ENCODE measurements at places on chromosomes 16 and 17. TPM values are rescaled to one million over a fixed set of nuclear protein-coding genes. Genes with fewer than 3 reads are reported as not detected.

DNA sequence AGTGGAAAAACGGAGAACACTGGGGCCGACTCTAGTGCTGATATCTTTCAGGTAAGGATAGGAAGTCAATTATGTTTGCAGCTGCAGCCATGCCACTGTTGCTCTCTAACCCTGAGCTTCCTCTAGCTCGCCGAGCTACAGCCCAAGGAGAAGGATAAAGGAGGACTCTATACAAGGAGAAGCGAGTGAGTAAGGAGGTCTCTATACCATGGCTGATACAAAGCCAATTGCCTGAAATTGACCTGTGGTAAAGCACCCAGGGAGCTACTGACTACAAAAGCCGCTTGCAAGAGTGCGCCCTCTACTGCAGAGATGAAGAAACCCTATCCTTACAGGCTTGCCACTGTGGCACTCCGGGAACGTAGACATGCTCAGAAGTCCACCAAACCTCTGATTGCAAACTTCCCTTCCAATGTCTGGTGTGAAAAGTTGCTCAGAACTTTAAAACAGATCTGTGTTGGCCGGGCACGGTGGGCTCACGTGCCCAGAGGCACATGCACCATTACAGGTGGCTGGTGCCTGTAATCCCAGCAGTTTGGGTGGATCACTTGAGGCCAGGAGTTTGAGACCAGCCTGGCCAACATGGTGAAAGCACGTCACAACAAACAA is 10.8 kb upstream of the SLC46A1 start:
- H3K36me3 ChIP-seq, result no peaks in the 10 kb centered on the region
- no peak overlapping the region for H3K27ac ChIP-seq
- no peaks in the 10 kb centered on the region for H3K4me1 ChIP-seq
- peak; percentile 81 for DNase-seq

DNA sequence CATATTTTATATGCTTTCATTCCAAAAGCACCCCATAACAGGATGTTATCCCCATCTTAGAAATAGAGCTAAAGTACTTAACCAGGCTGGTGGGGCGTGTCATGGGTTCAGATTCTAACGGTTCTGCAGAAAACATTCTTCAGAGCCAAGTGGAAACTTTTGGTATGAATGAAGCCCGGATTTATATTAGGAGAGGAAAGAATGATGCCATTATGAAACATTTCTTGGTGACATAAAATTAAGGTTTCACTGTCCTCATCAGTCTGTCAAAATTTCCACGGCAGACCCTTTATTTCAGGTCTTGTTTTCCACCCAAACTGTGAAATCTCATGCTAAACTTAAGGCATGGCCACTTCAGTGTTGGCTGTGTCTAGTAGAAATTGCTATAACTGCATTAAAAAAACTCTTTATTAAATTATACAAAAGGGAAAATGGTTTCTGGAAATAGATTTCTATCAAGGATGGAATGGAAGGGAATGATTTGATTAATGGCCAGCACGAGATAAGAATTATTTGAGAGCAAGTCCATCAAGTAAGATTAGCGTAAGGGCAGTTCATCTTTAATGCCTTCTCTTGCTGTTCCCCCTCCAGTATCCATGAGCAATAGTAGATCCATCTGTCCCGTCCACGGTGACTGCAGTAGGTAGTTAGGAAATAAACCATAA is 11.7 kb downstream of the PRKCA start:
- peaks cover 15% of the 10 kb centered on the region for H3K4me1 ChIP-seq
- no peak overlapping the region for H3K4me3 ChIP-seq
- no peaks in the 10 kb centered on the region for H3K27me3 ChIP-seq
- no peak for DNase-seq

PRSS33 gene
- total RNA-seq, result not detected

DNA sequence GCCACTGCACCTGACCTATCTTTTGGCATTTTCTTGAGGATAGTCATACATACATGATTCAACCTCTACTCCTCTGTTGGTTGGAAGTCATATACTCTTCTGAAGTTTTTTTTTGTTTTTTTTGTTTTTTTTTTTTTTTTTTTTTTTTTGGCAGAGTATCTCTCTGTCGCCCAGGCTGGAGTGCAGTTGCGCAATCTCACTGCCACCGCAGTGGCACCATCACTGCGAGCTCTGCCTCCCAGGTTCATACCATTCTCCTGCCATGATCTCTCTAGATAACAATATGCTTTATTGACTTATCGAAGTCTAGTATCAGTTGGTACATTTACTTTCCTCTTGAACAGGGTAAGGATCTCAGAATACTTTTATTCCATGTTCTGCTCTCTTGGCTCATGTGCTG is 224.2 kb upstream of the WSCD1 start:
- H3K36me3 ChIP-seq, result no peaks in the 10 kb centered on the region
- no peaks in the 10 kb centered on the region for H3K27me3 ChIP-seq
- H3K27ac ChIP-seq, result no peak overlapping the region
- DNase-seq, result no peak

DNA sequence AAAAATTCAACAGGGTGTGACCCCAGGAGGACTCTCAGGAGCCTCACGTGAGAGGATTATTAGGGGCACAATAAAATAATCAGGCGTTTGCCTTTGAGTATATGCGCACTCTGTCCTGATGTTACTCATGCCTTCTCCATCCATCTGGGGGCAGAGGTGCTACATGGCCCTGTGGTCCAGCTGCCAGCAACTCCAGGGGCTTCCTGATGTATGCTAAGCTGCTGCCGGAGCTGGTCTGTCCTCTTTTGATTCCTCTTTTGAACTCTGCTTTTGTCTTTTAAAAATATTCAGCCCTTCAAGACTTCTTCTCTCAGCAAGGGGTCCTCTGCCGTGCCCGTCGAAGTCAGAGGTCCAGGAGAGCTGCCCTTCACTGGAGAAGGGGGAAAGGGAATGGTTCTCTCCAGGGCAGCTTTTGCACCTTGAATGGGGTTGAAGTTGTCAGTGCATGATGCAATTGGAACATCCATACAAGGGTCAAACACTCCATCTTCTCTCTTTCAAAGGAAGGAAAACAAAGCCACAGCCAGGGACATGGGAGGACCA is 431.4 kb downstream of the SHISA9 start:
- no peak overlapping the region for H3K27ac ChIP-seq
- no peaks in the 10 kb centered on the region for H3K4me1 ChIP-seq
- DNase-seq, result no peak
- no peak overlapping the region for H3K4me3 ChIP-seq
- no peaks in the 10 kb centered on the region for H3K27me3 ChIP-seq

DNA sequence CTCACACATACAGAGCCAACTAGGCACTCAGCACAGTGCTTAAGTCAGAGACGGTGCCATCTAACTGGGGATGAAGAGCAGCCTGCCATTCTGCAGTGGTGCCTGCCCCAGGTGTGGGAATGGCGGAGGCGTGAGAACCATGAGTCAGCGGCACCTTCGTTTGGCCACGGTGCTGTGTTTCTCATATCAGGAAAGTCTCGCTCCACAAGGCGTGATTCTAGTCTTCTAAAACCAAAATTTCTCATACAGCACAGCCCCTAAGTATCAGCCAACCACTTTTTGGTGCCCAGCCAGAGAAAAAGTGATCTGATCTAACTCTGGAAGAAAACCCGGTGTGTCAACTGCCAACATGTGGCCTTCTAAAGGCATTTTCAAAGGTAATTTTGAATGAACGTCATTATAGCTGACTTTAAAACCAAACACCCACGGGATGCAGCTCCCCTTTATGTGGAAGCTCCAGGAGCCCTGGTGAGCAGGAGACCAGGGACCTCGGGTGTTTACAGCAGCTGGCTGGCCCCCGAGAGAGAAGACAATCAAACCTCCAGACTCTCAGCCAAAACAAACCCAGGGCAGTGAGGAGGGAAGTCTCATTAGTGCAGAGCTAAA is 54.6 kb downstream of the ABCC12 start:
- H3K27ac ChIP-seq, result no peak overlapping the region
- no peaks in the 10 kb centered on the region for H3K4me1 ChIP-seq
- H3K27me3 ChIP-seq, result no peaks in the 10 kb centered on the region
- H3K36me3 ChIP-seq, result no peaks in the 10 kb centered on the region
- no peak for DNase-seq

- H3K4me1 ChIP-seq, result 0 out of 2 replicates have a peak, but pooled peaks cover under 1% of the 10 kb centered on the region
- DNase-seq, result no peak
- peak overlapping the region; percentile 78 for H3K4me3 ChIP-seq
- H3K27me3 ChIP-seq, result no peaks in the 10 kb centered on the region
- H3K27ac ChIP-seq, result no peak overlapping the region
- H3K36me3 ChIP-seq, result no peaks in the 10 kb centered on the region
These were observed 18.2 kb upstream of the CSNK1D start for GRCh38 chr17:82291582-82292250.

CDH1 gene
- total RNA-seq, result not detected

DNA sequence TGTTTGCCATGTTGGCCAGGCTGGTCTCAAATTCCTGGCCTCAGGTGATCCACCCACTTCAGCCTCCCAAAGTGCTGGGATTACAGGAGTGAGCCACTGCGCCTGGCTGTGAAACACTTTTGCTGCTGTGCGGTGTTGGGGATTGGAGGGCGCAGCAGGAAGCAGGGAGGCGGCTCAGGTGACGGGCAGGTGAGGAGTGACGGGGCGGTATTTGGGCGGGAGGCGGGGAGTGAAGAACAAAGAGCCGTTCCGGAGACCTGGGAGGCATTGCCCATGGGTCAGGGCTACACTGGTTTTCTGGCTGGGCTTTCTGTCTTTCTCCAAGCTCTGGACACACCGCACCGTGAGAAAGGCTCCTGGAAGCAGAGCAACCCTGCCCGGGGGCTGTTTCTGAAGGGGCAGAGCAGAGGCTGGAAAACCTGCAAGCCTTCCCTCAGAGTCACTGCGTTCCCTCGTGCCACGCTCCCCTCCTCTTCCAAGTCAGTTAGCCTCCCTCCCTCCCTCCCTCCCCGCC is 22.1 kb downstream of the CRISPLD2 start:
- no peak for DNase-seq
- H3K4me3 ChIP-seq, result no peak overlapping the region
- no peaks in the 10 kb centered on the region for H3K27me3 ChIP-seq
- H3K36me3 ChIP-seq, result no peaks in the 10 kb centered on the region
- no peak overlapping the region for H3K27ac ChIP-seq
- H3K4me1 ChIP-seq, result peaks cover 15% of the 10 kb centered on the region

GRCh38 chr17:8072729-8073461 is 14.6 kb downstream of the ALOX12B start:
- H3K27ac ChIP-seq, result no peak overlapping the region
- H3K4me3 ChIP-seq, result no peak overlapping the region
- peak; percentile 37 for DNase-seq
- no peaks in the 10 kb centered on the region for H3K4me1 ChIP-seq
- H3K27me3 ChIP-seq, result peaks cover 57% of the 10 kb centered on the region

DNA sequence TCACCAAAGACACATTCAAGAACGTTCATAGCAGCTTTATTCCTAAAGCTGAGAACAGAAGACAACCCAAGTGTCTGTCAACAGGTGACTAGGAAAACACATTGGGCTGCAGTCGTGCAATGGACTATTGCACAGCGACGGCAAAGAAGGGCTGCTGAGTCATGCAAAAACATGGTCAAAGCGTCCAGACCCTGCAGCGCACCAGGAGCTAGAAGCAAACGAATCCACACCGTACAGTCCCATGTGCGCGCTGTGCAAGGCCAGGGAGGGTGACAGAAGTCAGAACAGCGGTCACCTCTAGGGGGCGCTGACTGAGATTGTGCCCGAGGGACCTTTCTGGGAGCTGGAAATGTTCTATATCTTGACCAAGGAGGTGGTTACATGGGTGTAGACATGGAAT is 266.4 kb downstream of the MAF start:
- H3K4me1 ChIP-seq, result no peaks in the 10 kb centered on the region
- no peak overlapping the region for H3K27ac ChIP-seq
- DNase-seq, result no peak
- no peak overlapping the region for H3K4me3 ChIP-seq
- H3K36me3 ChIP-seq, result no peaks in the 10 kb centered on the region

CX3CL1 gene
- total RNA-seq, result not detected

DNA sequence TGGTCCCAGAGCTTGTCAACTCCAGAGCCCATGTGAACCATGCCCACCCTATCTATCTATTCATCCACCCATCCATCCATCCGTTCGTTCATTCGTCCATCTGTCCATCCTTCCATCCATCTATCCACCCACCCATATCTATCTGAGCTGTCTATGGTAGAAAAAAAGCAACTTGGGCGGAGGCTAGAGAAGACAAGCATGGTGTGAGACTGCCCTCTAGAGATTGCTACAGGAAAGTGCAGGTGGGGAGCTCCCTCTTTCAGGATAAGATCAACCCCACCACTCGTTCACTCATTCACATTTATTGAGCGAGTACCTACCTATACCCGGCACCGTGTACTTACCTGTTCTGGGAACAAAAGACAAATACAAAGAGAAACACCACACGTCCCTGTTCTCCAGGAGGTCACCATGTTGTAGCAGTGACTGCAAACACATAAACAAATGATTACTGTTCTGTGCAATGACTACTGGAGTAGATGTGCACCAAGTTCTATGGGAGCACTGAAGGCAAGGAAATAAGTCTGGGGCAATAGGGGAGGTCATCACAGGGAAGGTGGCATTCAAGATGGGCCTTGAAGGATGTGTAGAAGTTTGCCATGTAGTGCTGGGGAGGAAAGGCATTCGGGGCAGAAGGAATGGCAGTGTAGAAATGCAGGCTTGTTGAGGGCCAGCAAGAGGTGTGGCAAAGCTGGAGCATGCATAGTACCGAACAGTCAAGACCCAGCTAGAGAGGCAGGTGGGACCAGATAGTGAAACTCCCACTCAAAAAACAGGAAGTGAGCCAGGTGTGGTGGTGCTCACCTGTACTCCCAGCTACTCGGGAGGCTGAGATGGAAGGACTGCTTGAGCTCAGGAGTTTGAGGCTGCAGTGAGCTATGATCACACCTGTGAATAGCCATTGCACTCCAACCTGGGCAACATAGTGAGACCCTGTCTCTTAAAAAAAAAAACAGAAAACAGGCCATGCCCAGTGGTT is 13.4 kb upstream of the ATP5MC1 start:
- H3K36me3 ChIP-seq, result no peaks in the 10 kb centered on the region
- DNase-seq, result peak; percentile 77
- no peak overlapping the region for H3K27ac ChIP-seq

DNA sequence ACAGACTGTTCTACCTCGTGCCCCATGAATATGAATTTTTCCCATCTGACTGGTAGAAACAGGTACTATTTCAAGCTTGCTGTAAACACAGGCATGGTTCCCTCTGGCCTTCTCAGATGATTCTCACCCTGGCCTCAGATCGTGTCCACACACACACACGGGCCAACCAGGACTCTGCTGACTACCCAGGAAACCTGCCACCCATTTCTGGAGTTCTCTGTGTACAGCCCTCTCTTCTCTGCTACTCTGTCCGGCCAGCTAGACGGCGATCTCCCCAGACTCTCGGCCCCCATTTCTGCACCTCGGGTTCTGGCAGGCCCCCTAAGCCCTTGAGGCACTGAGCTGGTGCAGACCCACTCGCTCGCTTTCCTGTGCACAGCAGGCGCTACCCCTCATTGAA is 31.2 kb downstream of the RPA1 start:
- H3K36me3 ChIP-seq, result peaks cover 4% of the 10 kb centered on the region
- H3K27ac ChIP-seq, result no peak overlapping the region
- no peak overlapping the region for H3K4me3 ChIP-seq
- H3K4me1 ChIP-seq, result no peaks in the 10 kb centered on the region
- H3K27me3 ChIP-seq, result no peaks in the 10 kb centered on the region

SDK2 gene
- not detected for total RNA-seq

DNA sequence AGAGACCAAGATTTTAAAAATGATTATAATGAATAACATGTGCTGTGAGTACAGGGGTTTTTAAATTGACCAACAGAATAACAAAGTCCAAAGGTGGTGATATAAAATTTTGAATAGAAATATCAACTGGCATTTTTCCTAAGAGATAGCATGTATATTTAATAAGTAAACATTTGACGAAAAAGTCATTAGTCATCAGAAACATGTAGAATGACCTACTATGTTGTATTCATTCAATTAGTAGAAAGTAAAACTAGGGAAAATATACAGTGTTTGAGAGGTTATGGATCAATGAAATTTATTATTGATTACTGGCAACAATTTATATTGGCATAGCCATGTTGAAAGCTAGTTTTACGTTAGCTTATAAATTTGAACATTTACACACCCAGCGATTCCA is 30.6 kb upstream of the CNTNAP4 start:
- H3K4me3 ChIP-seq, result no peak overlapping the region
- DNase-seq, result no peak
- H3K27me3 ChIP-seq, result no peaks in the 10 kb centered on the region
- H3K27ac ChIP-seq, result no peak overlapping the region

All from GM23248 (cell line).